ENCODE measurements at places on chromosomes 3 and 15.

DNA sequence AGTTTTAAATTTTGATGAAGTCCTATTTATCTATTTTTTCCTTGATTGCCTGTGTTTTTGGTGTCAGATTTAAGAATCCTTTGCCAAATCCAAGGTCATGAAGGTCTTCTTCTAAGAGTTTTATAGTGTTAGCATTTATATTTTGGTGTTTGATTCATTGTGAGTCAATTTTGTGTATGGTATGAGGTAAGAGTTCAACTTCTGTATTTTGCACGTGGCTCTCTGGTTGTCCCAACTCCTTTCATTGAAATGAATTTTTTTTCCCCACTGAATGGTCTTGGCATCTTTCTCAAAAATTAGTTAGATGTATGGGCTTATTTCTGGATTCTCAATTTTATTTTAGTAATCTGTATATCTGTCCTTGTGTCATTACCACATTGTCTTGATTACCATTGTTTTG is 57.1 kb upstream of the STRIT1 start:
- no peak for DNase-seq

- DNase-seq, result peak; percentile 49
These were observed 9.2 kb downstream of the TMPRSS7 start for GRCh38 chr3:112043621-112044201.

- no peak for DNase-seq
These were observed 48.5 kb upstream of the CHST2 start for GRCh38 chr3:143070977-143071551.

DNA sequence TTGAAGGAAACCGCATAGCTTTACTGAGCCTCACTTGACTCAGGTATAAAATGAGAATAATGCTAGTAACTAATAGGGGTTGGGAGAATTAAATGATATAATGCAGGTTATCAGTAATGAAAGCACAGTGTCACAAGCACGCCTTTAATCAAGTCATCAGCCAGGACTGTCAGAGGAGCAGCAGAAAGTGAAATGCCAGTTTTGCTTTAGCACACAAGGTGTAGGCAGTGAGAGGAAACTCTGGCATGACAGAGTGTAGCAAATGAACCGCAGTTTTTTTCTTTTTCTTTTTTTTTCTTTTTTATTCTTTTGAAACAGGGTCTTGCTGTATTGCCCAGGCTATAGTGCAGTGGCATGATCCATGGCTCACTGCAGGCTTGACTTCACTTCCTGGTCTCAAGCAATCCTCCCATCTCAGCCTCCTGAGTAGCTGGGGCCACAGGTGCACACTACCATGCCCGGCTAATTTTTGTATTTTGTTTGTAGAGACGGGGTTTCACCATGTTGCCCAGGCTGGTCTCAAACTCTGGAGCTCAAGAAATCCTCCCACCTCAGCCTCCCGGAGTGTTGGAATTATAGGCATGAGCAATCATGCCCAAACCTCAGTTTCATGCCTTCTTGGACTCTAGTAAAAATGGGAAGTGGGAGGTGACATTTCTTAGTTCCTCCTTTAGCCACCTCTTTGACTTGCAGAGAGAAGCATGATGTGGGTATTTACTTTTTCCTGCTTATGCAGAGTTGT is 9.7 kb upstream of the SCAANT1 start:
- no peak for DNase-seq

GRCh38 chr15:64622410-64623260 is 152.8 kb downstream of the RBPMS2 start:
- no peak for DNase-seq

DNA sequence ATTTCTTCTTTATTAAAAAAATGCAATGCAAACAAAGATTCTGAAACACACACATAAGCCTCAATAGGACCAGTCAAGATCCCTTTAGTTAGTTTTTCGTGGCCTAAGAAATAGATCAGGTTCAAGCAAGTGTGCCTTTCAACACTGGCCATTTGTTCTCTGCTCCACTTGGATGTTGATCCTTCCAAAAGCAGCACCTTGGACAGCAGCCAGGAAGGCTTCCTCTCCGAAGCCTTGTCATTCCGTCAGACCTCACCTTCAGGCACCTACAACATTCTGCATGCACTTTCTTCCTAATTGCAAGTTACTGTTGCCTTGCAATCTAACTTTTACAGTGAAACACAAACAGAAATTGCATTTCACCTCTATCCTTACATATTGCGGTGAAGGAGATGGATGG is 155.9 kb upstream of the FEZF2 start:
- no peak for DNase-seq

- no peak for DNase-seq
These were observed 42.5 kb upstream of the NUDT16 start for GRCh38 chr3:131338948-131339640.

DNA sequence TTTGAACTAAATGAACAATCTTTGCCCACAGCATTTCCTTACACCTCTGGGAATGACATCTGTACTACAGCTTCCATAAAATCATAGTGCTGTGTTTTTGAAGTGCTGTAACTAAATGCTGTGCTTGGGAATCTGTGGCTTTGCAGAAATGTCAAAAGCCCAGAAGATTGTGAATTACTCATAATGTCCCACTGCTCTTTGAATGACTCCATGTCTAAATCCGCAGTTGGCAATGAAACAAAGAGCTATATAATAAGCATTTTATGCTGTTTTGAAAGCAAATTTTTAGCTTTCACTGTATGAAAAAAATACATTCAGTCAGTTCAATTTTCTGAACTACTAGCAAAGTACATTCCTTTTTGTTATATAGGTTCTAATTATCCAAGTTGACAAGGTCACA is 88.6 kb upstream of the ADAMTS17 start:
- no peak for DNase-seq

DNA sequence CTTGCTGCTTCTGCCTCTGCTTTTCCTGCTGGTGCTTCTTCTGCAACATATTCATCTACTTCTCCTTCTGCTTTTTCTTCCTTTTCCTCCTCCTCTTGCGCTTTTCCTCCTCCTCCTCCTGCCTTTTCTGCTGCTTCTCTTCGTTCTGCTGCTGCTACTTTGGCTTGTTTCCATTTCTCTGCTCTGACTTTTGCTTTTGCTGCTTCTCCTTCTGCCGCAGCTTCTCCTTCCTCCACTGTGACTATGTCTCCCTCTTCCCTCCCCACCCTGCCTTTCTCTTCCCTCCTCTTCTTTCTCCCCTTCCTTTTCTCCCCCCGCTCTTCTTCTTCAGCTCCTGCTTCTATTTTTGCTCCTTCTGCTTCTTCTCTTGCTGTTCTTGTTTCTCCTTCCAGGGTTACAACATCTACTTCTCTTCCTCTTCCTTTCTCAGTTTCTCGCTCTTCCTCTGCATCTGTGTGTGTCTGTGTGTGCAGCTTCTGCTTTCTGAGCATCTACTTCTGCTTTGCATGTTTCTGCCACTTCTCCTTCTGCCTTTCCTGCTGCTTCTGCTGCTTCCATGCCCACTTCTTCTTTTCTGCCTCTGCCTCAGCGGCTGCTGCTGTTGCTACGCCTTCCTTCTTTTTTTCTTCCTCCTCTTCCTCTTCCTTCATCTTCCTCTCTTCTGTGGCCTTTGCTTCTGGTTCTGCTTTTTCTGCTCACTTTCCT is 51.4 kb downstream of the FAM43A start:
- no peak for DNase-seq

GRCh38 chr15:70770863-70771262 is 7.5 kb upstream of the UACA start:
- no peak for DNase-seq

DNA sequence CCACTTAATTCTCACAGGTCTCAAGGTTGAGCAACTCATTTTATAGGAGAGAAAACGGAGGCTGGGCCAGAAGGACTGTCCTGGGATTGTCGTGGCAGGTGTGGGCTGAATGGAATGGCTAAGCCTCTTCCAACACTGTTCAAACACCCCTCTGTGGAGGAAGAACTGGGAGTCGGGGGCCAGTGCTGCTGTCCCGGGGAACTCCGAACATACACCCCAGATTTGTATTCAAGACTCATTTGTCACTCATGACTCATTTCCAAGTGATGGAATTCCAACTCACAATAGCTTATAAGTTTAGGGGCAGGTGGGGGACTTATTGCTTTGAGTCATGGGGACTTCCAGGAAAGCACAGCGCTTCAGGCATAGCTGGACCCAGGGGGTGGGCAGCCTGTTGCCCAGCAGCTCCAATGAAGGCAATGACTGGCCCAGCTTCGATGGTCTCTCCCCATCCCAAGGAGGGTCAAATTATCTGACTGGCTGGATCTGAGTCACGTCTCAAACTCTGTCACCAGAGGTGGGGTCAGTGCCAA is 72.5 kb downstream of the TM2D3 start:
- no peak for DNase-seq

- DNase-seq, result no peak
These were observed 67.5 kb downstream of the KCNMB2 start for GRCh38 chr3:178603735-178604134.

GRCh38 chr15:90064911-90065681 is 37.2 kb downstream of the IDH2 start:
- DNase-seq, result no peak

DNA sequence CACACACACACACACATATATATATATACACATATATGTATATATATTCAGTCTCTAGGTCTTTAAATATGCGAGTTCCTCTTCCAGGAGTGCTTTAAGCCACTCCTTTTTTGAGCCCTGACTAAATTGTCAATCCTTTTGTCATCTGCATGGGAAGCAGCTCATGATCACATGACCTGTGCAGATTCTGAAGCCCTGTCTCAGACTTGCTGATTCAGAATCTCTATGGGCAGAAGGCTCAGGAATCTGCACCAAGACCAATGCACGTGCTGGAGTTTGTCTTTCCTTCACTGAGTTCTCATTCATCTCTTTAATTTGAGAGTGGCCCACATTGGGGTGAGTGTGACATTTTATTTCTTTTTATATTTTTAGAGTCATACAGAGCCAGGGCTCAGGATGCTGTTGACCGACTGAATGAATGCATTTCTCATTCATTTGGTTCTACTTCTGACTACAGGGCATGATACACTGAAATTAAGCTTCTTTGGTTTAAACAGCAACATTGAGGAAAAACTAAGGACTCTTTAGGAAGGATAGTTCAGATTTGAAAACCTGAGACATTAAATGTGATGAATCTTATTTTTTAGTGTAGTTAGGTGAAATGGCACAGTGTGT is 307.5 kb downstream of the EDEM1 start:
- no peak for DNase-seq

DNA sequence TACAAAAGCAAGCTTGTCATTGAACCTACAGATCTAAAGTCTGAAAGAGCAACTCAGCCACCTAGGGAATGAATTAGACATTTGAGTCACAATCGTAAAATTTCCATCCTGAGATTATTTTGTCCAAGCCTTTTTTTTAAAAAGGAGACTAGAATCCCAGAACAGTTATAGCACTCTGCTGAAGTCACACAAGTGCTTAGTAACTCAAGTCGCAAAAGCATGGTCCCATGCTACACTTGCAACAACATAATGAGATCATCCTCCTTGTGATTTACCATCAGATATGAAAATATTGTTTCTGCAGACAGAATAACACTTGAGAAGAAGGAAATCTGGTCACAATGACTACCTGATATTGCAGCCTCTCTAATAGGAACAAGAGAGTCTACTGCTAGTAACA is 106.7 kb downstream of the ZIC4 start:
- DNase-seq, result no peak

GRCh38 chr3:194481525-194482195 is 5.1 kb downstream of the ATP13A3 start:
- no peak for DNase-seq

GRCh38 chr3:176839466-176839865 is 357.8 kb downstream of the TBL1XR1 start:
- no peak for DNase-seq

- DNase-seq, result no peak
These were observed 44.3 kb downstream of the ADGRG7 start for GRCh38 chr3:100653604-100654294.

- DNase-seq, result no peak
These were observed 35.8 kb downstream of the PRKCD start for GRCh38 chr3:53196575-53197407.

DNA sequence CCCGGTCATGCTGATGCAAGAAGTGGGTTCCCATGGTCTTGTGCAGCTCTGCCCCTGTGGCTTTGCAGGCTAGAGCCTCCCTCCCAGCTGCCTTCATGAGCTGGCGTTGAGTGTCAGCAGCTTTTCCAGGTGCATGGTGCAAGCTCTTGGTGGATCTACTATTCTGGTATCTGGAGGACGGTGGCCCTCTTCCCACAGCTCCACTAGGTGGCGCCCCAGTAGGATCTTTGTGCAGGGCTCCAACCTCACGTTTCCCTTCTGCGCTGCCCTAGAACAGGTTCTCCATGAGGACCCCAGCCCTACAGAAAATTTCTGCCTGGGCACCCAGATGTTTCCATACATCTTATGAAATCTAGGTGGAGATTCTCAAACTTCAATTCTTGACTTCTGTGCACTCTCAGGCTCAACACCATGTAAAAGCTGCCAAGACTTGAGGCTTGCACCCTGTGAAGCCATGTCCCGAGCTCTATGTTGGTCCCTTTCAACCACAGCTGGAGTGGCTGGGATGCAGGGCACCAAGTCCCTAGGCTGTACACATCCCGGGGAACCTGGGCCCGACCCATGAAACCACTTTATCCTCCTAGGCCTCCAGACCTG is 238.4 kb upstream of the MDFIC2 start:
- DNase-seq, result peak; percentile 58
